ENCODE measurements at places on chromosomes 1 and 21.

DNA sequence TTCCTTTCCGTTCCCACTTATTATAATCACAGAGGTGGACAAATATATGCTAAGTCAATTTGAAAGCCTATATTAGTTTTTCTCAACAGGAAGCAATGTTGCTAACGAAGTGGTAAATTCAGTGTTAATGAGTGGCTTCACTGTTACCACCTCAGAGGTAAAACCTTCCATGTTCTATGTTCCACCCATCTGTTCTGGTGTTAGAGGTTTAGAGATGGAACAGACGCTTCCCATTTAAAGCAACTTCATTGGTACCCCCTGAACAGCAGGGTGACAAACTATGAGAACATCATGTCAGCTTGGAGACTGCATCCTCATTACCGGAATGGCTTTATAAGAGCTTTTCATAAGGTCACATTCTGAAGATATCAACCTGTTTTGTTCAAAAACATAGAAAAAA, 77.9 kb downstream of the ZNF644 start:
- no peak for DNase-seq

DNA sequence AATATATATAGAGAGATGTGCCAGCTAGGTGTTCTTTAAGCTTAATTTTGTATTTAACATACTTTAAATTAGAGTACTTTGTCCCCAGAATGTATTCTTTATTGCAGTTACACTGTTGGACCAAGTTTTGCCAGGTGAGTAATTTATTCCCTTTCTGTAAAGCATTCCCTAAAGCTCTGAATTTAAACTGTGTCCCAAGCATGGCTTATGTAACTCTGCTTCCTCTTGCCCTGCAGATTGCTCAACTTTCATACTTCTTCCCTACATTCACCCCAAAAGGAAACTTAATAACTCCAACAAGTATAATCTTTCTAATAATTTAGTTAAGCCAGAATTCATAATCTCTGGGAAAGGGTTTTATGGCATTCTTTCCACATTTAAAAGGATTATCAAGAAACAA, 5.6 kb downstream of the LYPLAL1 start:
- no peak for DNase-seq

- DNase-seq: no peak
These were observed 2.6 kb upstream of the RAB7B start for GRCh38 chr1:206005778-206006180.

DNA sequence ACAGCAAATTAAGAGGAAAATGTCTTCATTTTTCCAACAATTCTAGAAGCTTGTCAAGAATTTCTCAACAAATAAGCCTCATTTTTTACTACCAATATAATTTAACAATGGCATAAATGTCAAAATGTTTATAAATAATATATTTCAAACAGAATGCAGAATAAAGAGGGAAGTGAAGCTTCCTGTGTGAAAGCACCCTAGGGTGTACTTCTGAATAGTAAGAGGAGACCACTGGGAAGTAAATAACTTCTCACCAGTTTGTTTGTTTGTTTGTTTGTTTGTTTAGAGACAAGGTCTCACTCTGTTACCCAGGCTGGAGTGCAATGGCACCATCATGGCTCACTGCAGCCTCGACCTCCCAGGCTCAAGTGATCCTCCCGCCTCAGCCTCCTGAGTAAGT, 244.3 kb downstream of the SLC45A1 start:
- no peak for DNase-seq

GRCh38 chr21:28714777-28715464, 277.8 kb downstream of the LTN1 start:
- no peak for DNase-seq

- no peak for DNase-seq
These were observed 81.1 kb downstream of the DSCAM start for GRCh38 chr21:40765811-40766210.

GRCh38 chr1:18676332-18676781, 45.7 kb downstream of the PAX7 start:
- DNase-seq: no peak

DNA sequence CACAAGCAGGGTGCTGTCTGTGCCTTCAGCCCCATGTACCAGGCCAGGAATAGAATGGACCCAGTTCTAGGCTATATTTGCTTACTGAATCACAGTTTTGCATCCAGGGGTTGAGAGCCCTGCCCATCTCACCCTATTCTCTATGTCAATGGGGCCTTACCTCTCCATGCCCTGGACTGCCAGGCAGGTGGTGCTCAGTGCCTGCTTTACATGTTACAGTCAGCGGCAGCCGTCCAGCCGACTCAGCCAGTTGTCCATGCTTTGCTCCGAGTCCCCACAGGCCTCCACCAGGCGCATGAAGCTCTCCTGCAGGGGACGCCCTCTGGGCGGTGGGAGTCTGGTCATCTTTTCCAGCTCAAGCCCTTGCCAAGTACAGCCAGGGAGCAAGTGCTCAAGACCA, 12.2 kb upstream of the FAM167B start:
- no peak for DNase-seq

- no peak for DNase-seq
These were observed 79.2 kb downstream of the MAN1C1 start for GRCh38 chr1:25695771-25696311.

- DNase-seq: no peak
These were observed 26.2 kb downstream of the SLC44A3 start for GRCh38 chr1:94846308-94846707.

DNA sequence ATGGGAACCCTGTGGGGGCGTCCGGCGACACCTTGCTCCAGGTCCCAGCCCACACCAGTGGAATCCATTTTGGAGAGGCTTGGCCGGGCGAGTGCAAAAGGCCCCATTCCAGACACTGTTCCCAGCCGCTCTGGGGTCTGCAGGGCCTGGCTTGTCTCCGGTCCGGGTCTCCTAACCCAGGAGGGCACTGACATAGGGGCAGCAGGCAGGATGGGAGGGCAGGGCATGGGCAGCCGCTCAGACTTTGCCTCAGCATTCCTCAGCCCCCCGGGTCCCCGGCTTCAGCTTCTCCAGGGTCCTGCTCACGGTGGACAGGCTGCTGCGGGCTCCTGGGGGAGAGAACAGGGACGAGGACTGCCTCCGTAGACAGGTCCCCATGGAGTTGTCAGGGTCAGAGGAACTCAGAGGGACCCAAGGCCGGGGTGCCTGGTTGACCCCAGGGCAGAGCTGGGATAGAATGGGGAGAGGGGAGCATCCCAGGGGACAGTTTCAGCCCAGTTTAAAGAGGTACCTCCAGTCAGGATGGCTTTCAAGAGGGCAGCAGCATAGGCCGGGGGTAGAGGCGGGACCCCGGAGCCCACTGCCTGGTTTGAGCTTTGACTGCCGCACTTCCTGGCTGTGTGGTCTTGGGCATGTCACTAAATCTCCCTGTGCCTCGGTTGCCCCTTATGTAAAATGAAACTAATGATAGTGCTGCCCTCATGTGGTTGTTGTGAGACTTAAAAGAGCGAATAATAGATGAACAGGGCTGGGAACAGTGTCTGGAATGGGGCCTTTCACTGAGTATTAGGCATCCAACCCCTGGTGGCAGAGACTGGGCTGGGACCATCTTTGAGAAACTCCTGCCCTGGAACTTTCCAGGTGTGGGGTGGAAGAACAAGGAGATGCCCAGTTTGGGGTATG, 3.7 kb downstream of the KNCN start:
- DNase-seq: no peak

DNA sequence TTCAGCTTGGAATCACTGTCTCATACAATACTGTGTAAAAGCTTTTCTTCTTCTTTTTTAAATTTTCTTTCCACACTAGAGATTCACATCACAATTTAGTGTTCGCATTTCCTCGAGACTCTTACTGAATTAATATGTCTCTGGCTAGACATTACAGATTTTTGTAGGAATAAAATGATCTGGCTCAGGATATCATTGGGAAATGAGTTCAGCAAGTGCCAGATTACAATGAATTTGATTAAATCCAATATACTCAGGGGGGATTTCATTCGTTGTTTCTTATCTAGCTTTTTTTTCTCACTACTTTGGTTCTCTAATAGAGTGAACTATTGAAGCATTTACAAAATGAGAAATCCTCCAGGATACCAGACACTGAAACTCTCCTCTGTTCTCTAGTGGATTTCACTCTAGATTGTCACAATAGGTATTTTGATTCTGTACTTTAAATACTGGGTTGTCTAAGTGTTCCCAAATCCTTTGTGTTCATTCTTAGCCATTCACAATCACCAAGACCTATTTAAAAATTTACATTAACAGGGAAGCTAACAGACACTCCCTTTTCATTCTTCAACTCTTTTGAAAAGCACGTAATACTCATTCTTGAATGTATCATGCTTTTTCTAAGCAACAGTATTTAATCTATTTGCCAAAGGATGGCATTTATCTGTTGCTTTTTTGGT, 2.8 kb upstream of the TSEN15 start:
- no peak for DNase-seq

GRCh38 chr21:44658913-44659595, 1.3 kb downstream of the KRTAP12-3 start:
- DNase-seq: no peak

DNA sequence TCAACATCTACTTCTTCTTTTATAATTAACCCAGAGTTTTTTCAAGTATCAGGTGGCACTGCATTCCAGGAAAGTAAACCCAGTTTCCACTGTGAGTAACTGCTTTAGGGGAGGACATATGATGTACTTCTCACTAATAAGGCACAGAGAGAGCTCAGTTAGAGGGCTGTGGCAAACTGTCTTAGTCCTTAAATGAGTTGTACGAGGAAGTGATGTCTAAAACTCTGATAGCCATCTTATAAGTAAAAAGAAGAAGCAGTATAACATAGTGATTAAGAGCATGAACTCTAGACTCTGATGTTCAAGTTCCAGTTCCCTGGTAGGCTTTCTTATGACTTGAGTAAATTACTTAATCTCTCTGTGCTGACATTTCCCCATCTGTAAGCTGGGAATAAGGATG, 58.7 kb upstream of the PTGS2 start:
- DNase-seq: no peak

GRCh38 chr1:205769641-205770365, 5.5 kb downstream of the RAB29 start:
- DNase-seq: no peak

Data from NCI-H1417 treated with DMSO at 0.1 percent for 48 hours (cell line).